ENCODE measurements at places on chromosomes 3 and 15.

GRCh38 chr3:13009132-13009945, 63.9 kb downstream of the IQSEC1 start:
- peak; percentile 52 for DNase-seq

- no peak for DNase-seq
These were observed 83.1 kb downstream of the PGPEP1L start for GRCh38 chr15:98924401-98925049.

GRCh38 chr3:42169579-42170120, 78.5 kb downstream of the TRAK1 start:
- no peak for DNase-seq

- no peak for DNase-seq
These were observed 8.4 kb upstream of the SPESP1 start for GRCh38 chr15:68921926-68922325.

- no peak for DNase-seq
These were observed 268.1 kb upstream of the UBE2E2 start for GRCh38 chr3:22935040-22935439.

DNA sequence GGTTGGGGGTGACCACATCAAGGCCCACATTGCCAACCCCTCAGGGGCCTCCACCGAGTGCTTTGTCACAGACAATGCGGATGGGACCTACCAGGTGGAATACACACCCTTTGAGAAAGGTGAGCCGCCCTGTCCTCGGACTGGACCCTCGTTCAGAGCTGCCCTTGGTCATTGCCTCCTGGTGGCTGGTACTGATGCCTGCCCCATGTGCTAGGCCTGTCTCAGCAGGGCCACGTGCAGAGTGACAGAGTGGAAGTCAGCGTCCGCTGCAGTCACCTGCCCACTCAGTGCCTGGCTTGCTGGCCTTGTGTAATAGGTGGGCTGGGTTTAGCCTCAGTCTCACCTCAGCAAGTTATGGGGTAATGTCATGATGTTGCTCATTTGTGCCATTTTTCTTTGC, 86.4 kb downstream of the DNASE1L3 start:
- DNase-seq, result no peak

GRCh38 chr3:152184971-152185686, 83.6 kb upstream of the MBNL1 start:
- DNase-seq, result no peak

GRCh38 chr3:107661447-107662123, 138.8 kb downstream of the BBX start:
- DNase-seq, result no peak

- no peak for DNase-seq
These were observed 256.3 kb downstream of the TIGIT start for GRCh38 chr3:114550165-114550564.

GRCh38 chr15:38254051-38254883, 1.6 kb downstream of the SPRED1 start:
- peak; percentile 13 for DNase-seq

- no peak for DNase-seq
These were observed 2.6 kb downstream of the GP9 start for GRCh38 chr3:129063091-129063640.

DNA sequence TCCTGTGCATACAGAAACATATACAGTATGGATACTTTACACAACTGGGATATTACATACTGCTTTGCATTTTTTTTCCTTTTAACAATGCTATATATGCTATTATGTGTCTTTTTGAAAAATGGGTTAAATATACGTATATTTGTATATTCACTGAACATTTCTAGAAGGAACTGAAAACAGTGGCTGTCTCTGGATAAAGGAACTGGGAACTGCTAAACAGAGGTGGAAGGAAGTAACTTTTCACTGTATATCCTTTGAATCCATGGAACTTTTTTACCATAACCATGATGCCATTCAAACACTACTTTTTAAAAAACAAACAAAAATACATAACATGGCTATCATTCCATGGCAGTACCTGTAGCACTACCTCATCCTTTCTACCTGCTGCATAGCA, 1.8 kb downstream of the MTFMT start:
- DNase-seq, result no peak

GRCh38 chr3:99637368-99638111, 854 bp upstream of the COL8A1 start:
- DNase-seq, result no peak

DNA sequence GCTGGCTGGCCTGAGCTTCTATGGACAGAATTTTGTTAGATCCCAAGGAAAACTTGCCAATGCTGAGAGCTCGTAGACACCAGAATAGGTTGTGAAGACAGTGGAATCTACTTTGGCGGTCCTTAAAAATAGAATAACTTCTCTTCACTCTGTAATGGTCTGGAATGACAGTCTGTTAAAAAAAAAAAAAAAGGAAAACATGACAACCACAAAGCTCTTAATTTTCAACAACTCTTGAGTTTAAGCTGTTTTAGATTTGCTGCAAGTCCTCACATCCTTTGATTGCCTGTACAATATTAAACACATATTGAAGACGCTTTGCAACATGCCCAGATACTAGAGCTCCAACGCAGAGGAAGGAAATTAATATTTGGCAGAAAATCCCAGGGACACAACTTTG, 122.8 kb upstream of the GALNT15 start:
- DNase-seq, result no peak

DNA sequence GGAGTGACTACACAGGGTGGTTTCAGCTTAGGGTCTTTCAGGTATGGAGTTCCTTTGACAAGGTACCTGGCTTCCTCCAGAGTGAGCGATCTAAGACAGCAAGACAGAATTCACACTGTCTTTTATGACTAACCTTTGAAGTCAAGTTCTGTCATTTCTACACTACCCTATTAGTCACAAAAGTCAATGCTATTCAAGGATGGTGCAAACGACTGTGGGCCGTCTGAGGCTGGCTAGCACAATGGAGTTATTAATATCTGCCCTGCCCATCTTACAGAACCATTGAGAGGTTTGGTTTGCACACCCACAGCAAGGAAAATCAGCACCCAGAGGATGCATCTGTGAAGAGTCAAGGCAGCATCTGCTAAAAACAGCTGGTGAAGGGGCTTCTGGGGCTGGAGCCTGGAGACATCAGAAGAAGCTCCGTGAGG, 62.9 kb upstream of the XCR1 start:
- DNase-seq, result no peak

DNA sequence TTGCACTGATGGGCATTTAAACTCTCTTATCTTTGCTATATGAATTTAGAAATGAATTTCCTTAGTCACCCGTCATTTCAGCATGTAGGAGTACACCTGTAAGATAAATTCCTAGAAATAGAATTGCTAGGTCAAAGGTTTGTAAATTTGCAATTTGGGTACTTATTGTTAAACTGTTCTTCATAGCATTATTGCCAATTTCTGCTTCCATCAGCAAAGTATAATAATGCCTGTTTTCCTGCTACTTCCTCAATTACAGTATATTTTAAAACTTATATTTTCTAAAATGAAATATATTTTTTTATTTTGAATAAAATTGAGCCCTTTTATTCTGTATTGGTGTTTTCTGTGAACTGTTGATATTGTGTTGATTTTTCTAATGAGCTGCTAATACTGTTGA, 16.3 kb upstream of the MCF2L2 start:
- DNase-seq, result no peak

DNA sequence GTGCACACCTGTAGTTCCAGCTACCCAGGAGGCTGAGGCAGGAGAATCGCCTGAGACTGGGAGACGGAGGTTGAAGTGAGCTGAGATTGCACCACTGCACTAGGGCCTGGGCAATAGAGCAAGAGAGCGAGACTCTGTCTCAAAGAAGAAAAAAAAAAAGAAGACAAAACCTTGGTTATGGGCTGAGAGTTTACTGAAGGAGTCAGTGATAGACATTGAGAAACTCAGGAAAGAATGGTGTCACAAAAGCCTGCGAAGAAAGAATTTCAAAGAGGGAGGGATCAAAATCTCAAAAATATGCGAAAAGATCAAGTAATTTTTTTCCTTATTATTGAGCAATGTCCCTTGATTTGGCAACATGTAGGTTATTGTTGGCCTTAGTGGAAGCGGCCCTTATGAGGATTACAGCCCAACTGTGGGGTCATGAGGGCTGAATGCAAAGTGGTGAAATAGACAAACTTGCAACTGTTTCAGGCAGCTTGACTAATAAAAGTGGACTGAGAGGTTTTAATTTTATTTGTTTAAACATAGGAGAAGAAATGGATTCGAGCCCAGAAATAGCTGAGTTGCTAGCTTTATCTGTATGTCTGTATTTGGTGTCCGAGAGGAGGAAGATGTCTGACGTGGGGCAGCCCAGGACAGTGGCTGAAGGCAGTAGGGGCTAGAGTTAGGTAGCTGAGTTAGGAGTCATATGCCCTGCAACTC, 18.8 kb upstream of the CELF6 start:
- no peak for DNase-seq

GRCh38 chr3:5051772-5052171, 70.3 kb upstream of the ARL8B start:
- no peak for DNase-seq

DNA sequence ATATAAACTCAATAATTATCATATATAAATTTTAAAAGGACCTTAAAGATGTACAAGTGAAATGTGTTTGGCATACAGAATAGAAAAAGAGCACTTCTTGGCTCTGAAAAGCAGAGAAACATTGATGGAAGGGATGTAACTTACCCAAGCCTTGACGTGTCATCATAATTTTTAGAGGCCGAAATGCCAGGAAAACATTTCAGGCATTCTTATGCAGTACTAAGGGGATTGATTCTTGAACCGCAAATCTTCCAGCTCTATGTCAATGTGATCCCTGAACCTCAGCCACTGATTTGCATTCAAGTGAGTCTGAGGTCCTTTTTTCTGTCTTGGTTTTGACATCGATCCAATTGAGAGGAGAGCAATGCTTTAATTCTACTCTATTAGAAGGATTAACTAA, 97.8 kb downstream of the CLDN1 start:
- no peak for DNase-seq

DNA sequence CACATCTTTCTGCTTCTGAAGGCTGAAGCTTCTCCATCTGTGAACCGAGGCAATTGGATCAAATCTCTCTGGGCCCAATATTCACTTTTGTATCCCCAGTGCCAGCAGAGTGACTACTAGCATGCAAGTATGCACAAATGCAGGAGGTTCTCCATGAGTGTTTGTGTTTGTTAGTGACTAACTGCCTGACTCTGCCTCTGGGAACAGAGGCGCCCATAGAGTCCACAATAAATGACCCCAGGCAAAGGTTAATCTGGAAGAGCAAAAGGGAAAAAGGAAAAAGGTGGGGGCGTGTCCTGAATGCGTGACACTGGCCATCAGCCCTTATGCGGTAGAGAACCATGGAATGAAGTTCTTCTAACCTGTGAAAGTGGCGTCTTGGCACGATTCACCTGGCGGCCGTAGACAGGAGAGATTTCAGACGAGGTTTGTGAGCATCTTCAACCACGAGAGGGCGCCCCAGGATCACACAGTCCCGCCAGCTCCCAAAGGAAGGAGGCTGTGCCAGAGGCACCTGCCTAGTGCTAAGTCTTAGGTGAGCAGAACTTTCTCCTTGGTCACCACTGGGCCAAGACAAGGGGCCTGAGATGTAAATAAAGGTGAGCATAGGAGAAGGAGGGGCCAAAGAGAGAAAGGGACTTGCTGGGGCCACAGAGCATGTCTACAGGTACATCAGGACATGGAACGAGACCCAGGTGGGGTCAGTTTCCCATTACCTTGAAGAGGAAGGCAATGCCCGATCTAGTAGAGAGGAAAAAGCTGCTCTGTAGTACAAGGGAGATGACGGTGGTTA, 44.2 kb downstream of the RBPMS2 start:
- DNase-seq, result peak; percentile 83

GRCh38 chr3:10505791-10506585, 602 bp upstream of the ATP2B2 start:
- DNase-seq, result no peak

DNA sequence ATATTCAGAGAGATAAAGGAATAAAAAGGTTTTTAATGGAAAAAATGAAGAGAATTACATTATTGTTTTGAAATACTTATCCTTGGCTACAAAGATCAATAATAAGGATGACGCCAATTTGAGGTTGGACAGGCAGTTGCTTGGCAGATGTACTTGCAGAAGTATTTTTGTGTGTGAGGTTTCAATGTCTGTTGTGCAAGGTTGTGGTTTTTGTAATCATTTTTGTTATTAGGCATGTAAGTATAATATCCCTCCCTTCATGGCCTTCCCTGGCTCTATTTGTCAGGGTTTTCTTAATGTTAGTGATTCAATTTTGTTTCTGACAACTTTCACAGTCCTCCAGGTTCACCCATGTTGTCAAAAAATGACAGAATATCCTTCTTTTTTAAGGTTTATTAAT, 105.9 kb downstream of the OTOL1 start:
- DNase-seq, result no peak

GRCh38 chr15:80034629-80035028, 24.8 kb upstream of the ZFAND6 start:
- DNase-seq, result no peak

DNA sequence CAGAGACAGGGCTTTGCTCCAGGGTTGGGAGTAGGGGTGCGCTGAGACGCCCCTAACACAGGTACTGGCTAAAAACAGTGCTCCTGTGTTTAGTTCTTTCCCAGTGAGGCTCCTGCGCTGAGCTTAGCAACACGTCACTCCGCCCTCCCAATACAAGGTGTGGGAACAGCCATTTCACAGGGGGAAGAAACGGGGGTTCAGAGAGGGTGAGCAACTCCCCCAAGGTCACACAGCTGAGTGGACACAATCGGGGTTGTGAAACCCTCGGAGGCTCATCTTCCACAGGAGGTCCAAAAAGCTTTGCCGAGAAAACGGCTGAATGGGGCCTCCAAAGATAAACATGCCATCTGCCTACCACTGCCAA, 628 bp downstream of the PRRT3 start:
- DNase-seq, result no peak

- no peak for DNase-seq
These were observed 12.3 kb upstream of the C3orf22 start for GRCh38 chr3:126571078-126571477.

- no peak for DNase-seq
These were observed 910 bp upstream of the ARPP21 start for GRCh38 chr3:35638251-35638979.

- no peak for DNase-seq
These were observed 57.3 kb upstream of the SNTN start for GRCh38 chr3:63595221-63595620.

DNA sequence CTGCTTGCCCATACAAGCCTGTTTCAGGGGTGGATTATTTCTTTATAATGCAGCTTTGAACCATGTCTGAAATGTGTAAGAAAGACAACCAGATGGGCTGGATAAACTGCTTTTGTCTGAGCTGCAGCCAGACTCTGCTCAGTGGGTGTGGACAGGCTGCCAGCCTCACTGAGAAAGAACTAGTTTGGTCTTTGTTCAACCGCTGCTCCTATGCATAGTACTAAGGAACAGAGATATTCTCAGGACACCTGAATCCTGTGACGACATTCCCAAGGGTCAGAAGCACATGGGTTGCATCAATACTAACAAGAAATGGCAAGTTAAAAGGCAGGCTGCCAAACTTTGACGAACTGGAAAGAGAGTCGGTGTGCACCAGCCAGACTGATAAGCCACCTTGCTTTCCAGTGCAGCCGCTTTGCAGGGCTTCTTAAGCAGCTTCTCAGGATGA, 57.2 kb downstream of the PLD1 start:
- DNase-seq, result no peak

- no peak for DNase-seq
These were observed 35.9 kb upstream of the MYH15 start for GRCh38 chr3:108546247-108546646.

DNA sequence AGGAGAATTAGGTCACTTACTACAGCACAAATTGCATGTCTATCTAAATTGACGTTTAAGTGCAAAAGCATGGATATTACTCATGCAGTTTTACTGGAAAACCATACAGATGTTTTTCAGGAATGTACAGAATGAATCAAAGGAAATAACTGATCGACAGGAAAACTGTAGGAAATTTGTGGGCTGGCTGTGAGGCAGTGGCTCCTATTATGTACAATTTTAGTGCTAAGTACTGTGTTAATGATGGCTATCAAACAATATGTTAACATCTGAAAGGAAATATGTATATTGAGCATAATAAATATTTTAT, 6.9 kb downstream of the NUDT16 start:
- DNase-seq, result no peak

All from activated gamma-delta T cell treated with anti-CD3 and anti-CD28 coated beads, Interleukin-2, amount 50 U/mL, for 16 hours (primary cell).